Left hindlimb (tissue), 1 donor: ENCODE measurements at places on chromosomes 4 and X.

GRCh38 chr4:111360906-111361305, 738.0 kb upstream of the PITX2 start:
- no peak for DNase-seq

DNA sequence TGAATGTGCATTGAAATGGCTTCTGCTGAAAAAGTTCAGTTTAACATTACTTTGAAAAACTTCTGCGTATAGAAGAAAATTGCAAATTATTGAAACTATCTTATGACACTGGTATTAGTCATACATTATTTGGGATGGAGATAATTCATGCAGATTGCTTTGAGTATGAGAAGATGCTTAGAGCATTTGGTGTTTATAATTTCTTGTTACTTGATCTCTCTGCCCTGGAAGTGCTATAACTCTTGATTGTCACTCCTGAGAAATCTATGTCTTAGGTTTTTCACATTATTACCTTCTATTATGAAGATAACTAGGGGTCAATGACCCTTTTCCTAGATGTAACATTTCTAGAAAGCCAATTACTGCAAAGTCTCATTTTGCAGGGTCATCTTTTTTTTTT, 36.4 kb downstream of the TMEM131L start:
- no peak for DNase-seq

- no peak for DNase-seq
Observed at GRCh38 chr4:139137763-139138162, 39.3 kb downstream of the ELF2 start.

GRCh38 chr4:86032476-86033022, 327.3 kb downstream of the MAPK10 start:
- DNase-seq, result peak; percentile 66

DNA sequence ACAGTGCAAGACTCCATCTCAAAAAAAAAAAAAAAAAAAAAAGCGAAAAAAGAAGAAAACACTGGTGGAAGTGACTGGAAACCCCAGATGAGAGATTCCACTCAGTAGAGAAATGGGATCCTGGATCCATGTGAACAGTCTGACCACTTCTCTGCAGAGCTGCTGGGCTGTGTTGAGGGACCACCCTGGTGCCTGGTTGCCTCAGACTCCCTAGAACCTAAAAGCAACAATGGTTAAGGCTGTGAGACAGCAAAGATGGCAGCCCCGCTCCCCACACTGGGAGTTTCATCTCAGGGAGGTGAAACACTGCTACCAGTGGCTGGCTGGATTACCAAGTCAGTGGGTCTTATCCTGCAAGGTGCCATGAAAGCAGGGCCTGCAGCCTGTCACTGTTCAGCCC, 152.8 kb upstream of the ARSJ start:
- DNase-seq, result no peak

GRCh38 chrX:17375637-17376430, 834 bp downstream of the NHS start:
- peak; percentile 34 for DNase-seq

DNA sequence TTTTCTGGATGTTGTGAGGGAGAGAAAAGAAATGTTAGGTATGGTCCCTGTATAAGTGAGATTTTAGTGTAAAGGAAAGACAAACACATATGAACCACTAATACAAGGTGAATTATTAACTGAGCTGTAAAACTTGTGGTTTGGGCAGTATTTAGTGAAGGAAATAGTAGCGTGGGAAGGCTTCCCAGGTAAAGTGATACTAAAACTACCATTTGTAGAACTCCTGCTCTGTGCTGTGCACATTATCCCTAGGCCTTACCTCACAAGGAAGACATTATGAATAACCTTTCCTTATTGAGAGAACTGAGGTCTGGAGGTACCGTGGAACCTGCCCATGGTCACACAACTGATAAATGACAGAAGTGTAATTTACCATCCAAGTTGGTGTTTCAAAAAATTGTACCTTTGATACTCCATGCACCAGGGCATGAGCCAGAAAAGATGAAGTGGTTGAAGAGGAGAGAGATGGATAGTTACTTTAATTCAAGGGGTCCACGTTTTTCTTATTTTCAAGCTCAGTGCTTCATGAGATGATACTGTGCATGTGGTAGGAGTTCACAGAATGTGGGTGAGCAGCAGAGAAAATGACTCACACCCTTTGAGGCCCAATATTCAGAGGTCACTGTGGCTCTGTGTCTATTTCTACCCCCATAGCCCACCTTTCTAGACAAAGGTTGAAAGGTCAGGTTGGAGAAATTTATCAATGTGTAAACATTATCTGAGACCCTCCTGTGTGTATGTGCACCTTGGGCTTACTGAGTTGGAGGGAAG, 2.6 kb upstream of the VSIG4 start:
- DNase-seq, result no peak

- DNase-seq, result no peak
Observed at GRCh38 chr4:95701500-95702170, 138.3 kb upstream of the PDHA2 start.

GRCh38 chrX:44282753-44283152, 60.7 kb downstream of the EFHC2 start:
- no peak for DNase-seq

- DNase-seq, result no peak
Observed at GRCh38 chr4:120994521-120994920, 72.0 kb upstream of the PRDM5 start.

DNA sequence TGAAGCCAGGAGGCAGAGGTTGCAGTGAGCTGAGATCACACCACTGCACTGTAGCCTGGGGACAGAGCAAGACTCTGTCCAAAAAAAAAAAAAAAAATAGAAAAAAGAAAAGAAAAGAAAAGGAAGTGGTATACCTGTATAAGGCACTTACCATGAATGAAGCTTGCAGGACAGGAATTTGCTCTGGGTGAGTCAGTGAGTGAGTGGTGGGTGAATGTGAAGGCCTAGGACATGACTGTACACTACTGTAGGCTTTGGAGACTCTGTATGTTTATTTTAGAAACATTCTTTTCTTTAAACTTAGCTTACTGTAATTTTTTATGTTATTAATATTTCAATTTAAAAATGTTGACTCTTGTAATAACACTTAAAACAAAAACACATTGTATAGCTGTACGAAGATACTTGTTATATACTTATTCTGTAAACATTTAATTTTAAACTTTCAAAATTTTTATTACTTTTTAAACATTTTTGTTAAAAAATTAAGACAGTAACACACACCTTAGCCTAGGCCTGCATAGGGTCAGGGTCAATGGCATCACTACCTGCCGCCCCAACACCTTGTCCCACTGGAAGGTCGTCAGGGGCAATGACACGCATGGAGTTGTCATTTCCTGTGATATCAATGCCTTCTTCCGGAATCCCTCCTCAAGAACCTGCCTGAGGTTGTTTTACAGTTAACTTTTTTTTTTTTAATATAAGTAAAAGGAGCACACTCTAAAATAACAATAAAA, 78.7 kb downstream of the CLNK start:
- no peak for DNase-seq
